ENCODE measurements at places on chromosomes 1 and 21.

GRCh38 chr1:174315239-174315638 lies 132.5 kb upstream of the GPR52 start:
- DNase-seq: no peak

GRCh38 chr1:99749504-99750347 lies 16.7 kb downstream of the FRRS1 start:
- no peak for DNase-seq

GRCh38 chr1:224785040-224785328 lies 144.5 kb upstream of the DNAH14 start:
- no peak for DNase-seq

- no peak for DNase-seq
Observed at GRCh38 chr1:226734611-226735153, 4.4 kb downstream of the ITPKB start.

- no peak for DNase-seq
Observed at GRCh38 chr1:191929383-191929782, 228.9 kb upstream of the RGS18 start.

- DNase-seq: no peak
Observed at GRCh38 chr21:43948740-43949498, 63.2 kb upstream of the TRAPPC10 start.

GRCh38 chr1:159010391-159010790 lies 684 bp downstream of the IFI16 start:
- DNase-seq: no peak

GRCh38 chr21:42768324-42769121 lies 110.8 kb downstream of the WDR4 start:
- DNase-seq: no peak

DNA sequence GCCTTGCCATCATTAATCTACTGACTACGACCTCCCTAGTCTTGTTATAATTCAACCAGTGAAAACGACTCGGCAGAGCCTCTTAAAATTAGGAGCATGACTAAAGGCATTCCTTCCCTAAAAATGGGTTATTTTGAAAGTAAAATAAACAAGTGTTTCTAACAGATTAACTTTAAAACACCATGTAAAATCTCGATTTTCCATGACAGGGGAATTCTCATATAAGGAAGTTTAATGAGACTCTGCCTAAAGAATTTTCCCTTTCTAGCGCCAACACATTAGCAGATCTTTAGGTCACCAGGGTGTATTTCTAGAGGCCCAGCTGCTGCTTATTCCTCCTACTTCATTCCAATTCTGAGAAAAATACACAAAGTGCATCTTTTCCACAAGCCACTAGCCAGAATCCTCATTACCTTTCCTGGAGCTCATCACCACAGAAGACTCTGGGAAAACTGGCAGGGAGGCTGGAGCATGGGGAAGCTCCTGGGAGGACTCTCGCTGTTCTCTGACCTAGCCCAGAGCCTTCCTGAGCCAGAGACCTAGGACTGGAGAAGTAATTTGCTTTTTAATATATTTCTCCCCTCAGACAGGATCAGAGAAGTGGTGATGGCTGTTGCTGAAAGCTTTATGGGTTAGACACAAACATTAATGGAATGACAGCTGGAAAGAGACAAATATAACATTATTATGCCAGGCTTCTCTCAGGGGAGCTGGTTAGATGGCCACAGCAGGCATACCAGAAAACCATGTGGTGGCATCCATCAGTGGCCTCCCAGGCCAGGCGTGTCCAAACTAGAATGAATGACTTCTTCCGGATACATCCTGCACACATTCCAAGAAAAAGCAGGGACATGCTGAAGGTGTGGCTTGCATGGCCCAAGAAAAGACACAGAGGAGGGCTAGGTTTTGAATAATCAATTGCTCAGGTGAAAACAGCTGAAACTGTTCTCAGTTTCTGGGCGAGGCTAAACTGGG lies 63.6 kb upstream of the CTTNBP2NL start:
- DNase-seq: no peak
